ENCODE measurements at places on chromosomes 2 and 18.

DNA sequence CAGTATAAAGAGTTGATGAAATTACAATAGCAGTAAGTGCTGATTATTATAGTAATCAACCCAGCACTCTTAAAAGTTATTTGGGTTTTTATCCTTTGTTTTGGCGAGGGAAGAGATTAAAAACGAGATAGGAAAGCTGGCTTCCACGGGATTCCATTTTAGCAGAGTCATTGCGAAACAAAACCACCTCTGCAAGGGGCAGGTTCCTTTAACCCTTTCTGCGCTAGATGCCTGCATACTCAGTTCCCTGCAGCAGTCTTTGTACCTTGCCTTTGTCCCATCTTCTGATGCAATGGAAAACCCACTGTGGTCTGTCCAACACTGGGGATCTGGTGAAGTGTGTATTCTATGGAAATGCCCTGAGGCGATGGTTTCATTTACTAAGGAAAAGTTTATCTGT, 2.7 kb downstream of the YPEL5 start:
- DNase-seq = no peak

GRCh38 chr2:152106464-152106863, 7.6 kb upstream of the CACNB4 start:
- no peak for DNase-seq

DNA sequence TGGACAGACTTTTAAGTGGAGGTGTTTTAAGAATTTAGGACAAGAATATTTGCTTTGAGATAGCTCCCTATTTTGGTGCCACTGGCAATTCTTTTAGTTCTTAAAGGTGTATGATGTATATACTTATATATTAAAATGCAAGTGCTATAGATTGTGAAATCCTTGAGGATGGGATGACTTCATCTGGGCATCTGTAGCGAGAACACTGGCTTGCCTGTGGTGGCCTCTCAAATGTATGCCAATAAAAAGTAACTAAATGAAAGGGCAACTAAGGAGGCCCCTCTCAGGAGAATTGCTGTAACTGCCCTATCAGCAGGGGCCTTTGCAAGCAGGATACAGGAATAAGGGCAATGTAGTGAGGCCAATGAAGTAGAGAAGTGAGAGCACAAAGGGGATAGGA, 2.6 kb upstream of the THUMPD2 start:
- DNase-seq = no peak

GRCh38 chr2:37619959-37620300, 51.5 kb downstream of the CDC42EP3 start:
- DNase-seq = no peak

DNA sequence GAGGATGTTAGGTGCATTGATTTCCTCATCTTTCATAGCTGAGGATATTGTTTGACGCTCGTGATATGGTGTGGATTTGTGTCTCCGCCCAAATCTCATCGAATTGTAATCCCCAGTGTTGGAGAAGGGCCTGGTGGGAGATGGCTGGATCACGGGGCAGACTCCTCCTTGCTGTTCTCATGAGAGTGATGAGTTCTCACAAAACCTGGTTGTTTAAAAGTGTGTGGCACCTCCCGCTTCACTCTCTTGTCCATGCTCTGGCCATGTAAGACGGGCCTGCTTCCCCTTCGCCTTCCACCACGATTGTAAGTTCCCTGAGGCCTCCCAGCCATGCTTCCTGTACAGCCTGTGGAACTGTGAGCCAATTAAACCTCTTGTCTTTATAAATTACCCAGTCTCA, 28.4 kb upstream of the GPC1 start:
- no peak for DNase-seq

DNA sequence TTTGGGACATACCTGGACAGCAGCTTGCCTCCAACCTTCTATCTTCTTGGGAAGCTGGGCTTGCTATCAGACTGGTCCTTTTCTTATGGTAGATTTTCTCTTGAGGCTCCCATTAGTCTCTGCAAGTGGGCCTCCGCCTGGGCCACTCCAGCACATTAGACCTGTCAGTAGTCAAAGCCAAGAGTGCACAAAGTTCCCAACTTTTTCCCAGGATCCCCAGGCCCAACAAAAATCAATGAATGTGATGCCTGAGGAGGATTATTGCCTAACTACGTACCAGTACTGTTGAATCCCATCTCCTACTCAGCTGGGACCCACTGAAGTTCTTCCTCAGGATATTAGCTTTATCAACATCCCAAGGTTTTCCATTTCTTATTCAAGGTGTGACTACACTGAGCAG, 51.7 kb downstream of the PROC start:
- DNase-seq = no peak

- DNase-seq = no peak
Measured at GRCh38 chr2:42196403-42197267, 27.5 kb downstream of the EML4 start.

GRCh38 chr18:38459131-38459994, 893.8 kb upstream of the CELF4 start:
- DNase-seq = no peak

DNA sequence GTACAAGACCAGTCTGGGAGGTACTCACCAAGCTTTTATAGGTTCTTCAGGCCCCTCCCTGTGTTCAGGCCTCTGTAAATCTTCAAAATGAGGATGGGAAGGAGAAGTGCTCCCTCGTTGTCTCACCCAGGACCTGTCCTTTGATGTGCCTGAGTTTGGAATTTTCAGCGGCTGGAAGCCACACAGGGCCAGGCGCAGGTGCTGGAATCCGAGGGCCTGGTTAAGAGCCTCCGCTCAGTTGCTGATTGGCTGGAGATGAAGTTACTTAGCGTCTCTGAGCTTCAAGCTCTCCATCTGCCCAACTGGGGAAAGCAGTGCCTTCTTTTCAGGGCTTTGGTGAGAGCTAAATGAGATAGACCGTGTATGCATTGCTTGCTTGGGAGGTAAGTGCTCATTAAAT, 30.0 kb downstream of the HJURP start:
- no peak for DNase-seq

GRCh38 chr2:75960472-75961009, 249.8 kb upstream of the GCFC2 start:
- DNase-seq = no peak

DNA sequence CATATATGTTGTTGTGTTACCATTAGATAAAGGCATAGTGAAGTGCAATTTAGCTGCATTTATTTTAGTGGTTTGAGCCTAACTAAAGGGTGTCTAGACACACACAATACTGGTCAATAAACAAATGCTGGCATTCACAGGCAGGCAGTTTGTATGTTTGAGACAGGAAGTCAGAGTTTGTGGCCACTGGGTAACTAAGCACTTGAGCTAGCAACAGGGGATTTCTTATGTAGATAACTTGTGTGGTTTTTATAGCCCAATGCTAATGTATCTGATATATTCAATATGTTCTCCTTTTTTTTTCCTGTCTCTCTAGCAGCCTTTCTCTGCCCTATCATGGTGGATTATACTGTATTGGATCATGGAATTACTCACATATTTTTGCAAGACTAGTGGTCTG, 38.1 kb downstream of the LRRTM4 start:
- DNase-seq = no peak

DNA sequence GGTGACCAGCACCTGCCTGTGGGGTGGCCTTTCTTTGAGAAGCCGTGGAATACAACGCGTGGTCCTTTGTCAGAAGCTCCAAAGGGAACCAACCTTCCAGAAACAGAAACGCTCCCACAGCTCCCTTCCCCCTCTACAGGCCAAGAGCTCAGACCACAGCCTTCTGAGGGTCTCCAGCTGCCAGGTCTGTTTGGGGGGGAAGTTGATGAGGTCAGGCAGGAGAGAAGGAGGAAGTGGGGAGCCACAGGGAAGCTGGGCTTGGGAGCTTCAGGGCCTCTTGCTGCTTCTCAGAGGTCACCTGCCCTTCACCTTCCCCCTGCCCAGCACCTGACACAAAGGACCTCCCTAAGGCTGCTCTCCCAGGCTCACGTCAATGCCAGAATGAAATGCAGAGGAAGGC, 287.7 kb upstream of the ID2 start:
- DNase-seq = no peak

GRCh38 chr2:208148803-208149202, 2.8 kb upstream of the CRYGB start:
- DNase-seq = no peak
